ENCODE measurements at places on chromosomes 16 and 17.

DNA sequence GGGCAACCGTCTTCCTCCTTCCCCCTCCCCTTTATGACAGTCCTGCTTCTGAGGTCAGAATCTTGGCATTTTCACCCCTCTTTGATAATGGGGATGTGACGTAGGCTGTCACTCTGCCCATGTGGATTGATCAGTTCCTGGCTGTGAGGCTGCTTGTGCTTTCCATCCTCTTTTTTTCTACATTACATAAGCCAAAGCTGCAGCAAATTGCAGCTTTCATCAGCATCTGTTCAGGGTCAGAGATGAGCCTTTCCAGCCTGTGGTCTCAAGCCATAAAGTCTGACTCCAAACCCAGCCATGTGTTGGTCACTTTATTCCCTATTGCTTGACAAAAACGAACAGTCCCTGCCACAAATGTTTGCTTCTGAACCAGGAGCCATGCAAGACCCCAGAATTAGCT, 535.1 kb downstream of the CDH11 start:
- DNase-seq, result peak; percentile 67

DNA sequence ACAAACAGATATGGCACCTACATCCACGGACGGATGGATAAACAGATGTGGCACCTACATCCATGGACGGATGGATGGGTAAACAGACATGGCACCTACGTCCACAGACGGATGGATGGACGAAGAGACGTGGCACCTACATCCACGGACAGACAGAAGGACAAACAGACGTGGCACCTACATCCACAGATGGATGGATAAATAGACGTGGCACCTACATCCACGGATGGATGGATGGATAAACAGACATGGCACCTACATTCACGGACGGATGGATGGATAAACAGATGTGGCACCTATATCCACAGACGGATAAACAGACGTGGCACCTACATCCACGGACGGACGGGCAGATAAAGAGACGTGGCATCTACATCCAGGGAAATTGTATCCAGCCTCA, 45.6 kb downstream of the TIMM22 start:
- DNase-seq, result no peak

- no peak for DNase-seq
Measured at GRCh38 chr17:38578229-38579082, 27.3 kb downstream of the SRCIN1 start.

DNA sequence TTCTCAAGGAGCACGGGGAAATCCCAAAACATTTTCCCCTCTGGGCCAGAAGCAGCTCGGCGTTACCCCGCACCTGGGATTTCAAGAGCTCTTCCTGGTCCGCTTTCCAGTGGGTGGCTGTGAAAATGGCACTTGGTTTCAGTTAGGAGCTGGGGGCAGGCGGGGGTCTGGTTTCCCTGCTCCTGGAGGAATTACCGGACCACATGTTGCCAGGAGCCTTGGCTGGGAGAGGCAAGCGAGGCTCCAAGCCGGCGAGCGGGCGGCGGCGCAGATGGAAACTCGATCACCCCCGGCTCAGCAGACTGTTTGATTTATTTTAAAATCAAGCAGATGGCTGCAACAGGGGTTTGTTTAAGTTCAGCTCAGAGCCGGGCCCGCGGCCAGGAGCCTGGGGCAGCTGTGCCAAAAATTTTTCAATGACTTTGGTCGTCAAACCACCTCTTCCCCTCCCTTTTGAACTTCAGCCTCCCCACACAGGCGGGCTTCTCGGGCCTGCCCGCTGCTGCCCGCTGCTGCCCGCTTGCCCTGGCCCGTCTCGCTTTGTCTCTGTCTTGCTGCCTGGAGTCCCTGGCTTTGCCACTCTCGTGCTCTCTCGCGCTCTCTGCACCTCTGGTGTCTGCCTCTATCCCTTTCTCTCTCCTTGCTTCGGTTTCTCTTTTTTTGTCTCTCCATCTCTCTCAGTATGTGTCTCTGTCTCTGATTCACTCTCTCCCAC, 108.0 kb upstream of the CIBAR2 start:
- DNase-seq, result peak; percentile 95

DNA sequence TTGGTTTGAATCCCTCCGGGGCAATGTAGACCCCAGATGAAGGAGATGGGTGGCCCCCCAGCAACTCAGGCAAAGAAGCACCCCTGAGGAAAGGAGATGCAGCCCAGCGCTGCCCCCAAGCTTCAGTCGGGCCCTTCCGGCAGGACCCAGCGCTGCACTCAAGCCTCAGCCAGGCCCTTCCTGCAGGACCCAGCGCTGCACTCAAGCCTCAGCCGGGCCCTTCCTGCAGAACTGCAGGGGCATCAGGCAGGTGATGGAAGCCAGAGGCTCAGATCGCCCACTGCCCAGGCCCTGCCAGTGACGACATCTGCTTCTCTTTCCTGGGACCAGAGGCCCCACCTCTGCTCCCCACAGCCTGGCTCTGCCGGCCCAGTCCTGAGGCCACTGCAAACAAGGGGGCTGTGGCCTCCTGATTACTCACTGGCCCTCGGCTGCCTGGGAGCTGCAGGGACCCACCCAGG, 7.8 kb downstream of the SOX8 start:
- DNase-seq, result no peak

- no peak for DNase-seq
Measured at GRCh38 chr16:46907061-46907774, 23.1 kb downstream of the GPT2 start.

DNA sequence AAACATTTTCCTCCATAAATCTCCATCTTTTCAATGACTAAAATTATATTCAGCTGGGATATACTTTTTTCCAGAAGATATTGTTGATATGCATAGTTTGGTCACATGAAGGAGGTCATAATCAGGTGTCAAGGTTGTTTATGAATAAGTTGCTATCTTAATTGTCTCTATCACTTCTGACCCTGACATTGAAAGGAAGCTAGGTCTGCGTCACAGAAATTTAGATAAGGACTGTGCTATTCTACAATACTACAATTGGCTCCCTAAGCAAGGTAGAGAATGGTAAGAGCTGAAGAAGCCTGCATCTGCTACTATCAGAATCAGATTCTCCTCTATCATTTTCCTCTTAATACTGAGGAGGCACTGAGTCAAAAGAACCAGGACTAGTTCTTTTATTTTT, 67.5 kb downstream of the CACNG1 start:
- no peak for DNase-seq

GRCh38 chr17:80704381-80704819, 159.8 kb downstream of the RPTOR start:
- no peak for DNase-seq

DNA sequence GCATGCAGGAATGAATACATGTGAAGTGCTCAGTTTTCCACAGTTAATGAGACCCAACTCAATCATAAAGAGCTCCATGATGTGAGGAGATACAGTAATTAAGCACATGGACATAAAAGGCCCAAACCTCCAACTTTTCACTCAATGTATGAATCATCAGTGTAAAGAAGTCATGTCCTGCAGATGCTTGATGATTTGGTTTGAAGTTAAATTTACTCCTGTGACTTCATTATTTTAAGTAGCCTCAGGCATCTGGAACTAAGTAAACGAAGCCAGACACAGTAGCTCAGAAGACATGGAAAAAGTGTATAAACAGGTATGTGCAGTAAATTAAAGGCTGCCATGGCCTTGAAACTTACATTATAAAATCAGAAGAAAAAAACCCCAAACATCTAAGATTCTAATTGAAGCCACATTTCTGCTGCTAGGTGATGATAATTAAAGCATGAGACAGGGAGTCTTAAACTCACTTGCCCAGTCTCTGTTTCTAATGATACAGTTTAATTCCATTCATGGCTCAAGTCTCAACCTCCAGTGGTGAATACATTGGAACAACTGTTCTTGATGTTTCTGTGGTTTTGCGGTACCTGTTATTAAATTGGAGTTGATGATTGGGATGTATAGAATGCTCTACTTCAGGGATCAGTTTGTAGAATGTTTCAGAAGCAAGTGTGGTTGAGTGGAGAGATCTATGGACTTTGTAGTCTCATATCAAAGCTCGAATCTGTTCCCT, 28.9 kb upstream of the CCL2 start:
- peak; percentile 12 for DNase-seq
